ENCODE measurements at places on chromosomes 11 and 22.

DNA sequence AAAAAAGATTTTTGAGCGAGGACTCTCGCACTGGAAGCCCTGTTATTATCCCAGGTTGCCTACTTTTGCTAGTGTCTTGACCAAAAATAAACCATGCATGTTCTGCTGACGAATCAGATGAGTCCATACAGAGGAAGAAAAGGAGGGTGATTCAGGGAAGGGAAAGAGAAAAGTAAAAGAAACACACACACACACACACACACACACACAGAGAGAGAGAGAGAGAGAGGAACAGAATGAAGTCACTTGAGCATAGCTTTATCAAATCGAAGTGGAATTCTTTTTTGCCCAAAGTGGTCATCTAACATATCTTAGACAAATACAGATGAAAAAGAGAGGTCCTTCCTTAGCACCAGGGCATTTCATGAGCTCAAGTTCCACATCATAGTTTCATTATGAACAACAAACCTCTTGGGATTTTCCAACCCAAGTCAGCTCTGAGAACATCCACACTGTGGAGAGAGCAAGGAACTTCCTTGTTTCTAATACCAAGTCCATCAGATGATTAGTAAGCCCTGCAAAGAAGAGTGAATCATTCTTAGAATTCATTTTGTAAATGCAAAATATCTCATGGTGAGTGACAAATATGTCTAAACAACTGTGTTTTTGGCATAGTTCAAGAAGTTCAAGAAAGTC lies 7.7 kb upstream of the MMP12 start:
- DNase-seq, result no peak

DNA sequence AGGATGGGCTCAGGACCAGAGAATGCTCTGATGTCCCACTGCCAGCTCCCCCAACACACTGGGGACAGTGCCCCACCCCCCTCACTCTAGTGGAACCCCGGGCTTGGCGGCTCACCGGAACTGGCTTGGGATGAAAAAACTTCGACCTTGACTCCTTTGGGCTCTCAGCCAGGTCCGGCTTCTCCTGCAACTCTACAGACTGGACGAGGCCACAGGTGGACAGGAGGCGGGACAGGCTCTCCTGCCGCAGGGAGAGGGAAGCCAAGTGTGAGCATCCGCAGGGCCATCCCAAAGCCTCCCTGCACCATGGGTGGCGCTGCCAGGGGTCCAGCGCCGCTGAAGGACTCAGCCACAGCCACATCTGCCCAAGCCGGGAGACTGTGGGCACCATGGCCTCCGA lies 3.7 kb downstream of the RRP7A start:
- DNase-seq, result no peak

GRCh38 chr11:118277312-118277711 lies 13.2 kb upstream of the MPZL2 start:
- no peak for DNase-seq

DNA sequence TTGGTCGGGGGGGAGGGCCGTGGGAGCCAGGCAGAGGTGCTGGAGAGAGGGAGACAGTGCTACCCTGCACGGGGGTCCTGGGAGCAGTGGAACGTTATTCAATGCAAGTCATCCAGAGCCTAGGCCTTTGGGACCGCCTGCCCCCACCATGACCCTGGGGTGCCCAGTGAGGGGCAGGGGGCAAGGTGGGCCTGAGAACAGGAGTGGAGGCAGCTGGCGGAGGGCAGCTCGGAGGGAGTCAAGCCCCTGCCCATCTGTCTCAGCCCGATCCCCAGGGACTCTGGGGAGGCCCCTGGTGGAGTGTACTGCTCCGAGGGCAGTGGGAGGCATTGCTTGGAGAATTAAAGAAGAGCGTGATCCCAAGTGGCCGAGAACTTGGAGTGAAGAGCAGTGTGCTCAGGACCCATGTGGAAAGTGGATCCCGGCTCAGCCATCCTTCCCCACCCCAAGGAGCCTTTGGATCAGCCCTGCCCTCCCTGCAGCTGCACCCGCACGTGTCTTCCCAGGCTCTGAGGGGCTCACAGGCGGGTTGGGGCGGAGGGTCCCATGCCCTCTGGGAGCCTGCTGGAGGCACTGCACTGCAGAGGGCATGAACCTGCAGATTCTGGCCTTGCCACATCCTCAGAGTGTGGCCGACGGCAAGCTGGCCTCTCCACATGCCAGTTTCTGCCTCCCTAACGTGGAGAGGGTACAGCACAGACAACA lies 34.0 kb upstream of the SMIM38 start:
- no peak for DNase-seq

- DNase-seq, result no peak
Measured at GRCh38 chr11:7635137-7635536, 38.2 kb downstream of the CYB5R2 start.

- DNase-seq, result no peak
Measured at GRCh38 chr11:99534812-99535211, 514.1 kb downstream of the CNTN5 start.

GRCh38 chr22:31218565-31219262 lies 6.6 kb downstream of the LIMK2 start:
- no peak for DNase-seq

- no peak for DNase-seq
Measured at GRCh38 chr22:43833286-43834240, 21.5 kb upstream of the EFCAB6 start.

DNA sequence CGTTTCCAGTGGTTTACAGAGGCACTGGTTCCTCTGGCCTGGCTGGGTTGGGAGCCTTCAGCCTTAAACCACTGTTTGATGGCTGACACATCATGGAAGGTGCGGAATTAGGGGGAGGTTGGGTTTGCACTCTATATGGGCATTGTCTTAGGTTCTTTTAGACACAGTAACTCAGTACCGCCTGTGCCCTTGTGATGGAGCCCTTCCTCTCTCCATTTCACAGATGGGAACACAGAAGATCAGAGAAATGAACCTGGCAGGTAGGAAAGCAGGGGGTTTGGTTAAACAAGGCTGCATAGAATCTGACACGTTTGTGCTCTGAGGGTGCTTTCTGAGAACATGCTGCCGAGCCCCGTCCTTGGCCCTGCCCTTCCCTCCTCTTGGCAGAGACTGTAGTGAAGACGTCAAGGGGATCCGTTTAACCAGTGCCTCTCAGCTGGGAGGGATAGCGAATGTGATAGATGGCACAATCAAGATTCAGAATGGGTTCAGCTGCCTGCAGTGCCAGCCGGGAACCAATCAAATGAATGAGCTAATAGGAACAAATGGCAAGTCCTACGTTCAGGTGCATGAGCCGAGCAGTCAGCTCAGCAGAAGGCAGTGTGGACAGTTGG lies 228.6 kb downstream of the TBC1D22A start:
- no peak for DNase-seq

GRCh38 chr11:94876645-94877442 lies 96.5 kb downstream of the CWC15 start:
- DNase-seq, result peak; percentile 72

DNA sequence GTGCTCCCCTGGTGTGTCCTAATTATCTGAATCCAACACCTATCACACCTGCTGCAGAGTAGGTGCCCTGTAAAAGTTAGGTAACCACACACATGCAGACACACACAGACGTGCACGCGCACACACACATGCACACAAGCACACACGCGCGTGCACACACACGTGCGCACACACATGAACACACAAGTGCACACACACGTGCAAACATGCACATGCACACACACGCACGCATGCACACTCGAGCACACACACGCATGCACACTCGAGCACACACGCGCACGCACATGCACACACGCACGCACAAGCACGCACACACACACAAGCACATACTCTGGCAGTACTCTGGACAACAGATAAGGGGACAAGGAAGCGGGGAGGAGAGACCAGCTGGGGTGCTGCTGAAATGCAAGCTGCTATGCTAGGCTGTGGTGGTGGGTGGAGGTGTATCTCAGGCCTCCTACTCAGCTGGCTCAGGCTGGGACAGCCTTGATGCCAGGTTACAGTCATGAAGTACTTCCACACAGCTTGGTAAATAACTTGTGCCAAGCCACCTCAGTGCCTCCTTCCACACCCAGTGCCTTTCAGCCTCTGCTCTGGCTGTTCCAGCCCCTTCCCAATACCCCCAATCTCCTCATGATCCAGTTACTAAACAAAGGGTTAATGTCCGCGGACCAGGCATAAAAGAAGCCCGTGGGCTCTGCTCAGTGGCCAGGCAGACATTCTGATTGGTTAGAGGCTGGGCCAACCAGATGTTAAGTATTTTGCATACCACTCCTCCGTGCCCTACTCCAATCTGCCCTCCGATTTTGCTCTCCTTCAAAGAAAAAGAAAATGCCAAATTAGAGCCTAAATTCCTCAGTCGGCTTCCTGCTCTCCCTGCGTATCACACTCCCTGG lies 374.1 kb downstream of the TENM4 start:
- DNase-seq, result no peak

DNA sequence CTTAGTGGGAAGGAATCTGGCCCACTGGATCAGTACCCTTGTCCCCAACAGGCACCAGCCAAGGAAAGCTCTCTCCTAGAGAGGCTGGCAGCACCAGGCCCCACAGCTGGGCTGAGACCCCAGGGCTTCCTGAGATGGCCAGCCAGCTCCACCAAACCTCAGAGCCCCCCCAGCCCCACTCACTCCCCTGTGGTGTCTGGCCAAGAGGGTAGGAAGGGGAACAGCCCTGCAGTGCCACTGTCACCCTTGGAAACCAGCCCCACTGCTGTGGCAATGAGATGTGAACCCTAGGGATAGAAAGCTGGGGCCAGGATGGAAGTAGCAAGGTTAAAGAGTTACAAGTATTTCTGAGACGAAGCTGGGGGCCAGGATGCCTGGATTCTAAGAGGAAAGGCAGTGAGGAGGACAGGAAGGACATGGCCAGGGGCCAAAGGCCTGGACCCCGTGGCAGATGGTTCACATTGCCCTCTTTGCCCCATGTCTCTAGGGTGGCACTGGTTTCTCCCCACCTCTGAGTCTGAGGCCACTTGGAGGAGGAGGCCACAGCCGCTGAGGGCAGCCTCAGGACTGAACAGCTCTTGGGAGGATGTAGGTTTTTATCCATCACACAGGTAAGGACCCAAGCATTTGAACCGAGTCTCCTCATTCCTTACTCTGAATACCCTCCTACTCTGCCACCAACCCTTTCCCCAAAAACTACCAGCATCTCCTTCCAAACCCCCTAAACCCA lies 28.8 kb downstream of the NRXN2 start:
- no peak for DNase-seq

DNA sequence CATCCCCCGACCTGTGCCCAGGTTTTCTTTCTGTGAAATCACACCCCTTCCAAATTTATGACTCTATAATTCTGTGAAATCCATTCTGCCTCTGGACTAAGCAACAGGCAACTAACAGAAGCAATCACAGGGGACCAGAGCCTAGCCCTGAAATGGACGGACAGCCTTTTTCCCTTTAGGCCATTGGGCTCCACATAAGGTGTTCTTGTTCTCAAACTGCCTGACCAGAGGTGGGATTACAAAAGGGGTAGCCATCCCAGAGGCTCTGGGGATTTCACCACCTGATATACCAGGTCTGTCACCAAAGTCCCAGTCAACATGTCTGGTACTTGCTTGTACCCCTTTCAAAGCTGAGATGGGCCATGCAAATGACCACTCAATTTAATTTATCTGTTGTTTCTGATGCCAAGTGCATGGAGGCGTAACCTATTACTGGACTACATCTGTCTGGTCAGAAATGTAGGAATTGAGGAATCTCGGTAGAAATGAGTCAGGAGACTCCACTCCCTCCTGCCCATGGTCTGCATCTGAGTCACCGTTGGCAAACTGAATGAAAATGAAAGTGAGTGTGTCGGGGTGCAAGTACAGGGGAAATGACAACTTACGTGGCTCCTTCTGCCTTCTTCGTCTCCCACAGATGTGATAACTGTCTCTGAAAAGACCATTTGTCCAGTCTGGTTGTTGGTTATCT lies 10.2 kb downstream of the DKK3 start:
- DNase-seq, result no peak

DNA sequence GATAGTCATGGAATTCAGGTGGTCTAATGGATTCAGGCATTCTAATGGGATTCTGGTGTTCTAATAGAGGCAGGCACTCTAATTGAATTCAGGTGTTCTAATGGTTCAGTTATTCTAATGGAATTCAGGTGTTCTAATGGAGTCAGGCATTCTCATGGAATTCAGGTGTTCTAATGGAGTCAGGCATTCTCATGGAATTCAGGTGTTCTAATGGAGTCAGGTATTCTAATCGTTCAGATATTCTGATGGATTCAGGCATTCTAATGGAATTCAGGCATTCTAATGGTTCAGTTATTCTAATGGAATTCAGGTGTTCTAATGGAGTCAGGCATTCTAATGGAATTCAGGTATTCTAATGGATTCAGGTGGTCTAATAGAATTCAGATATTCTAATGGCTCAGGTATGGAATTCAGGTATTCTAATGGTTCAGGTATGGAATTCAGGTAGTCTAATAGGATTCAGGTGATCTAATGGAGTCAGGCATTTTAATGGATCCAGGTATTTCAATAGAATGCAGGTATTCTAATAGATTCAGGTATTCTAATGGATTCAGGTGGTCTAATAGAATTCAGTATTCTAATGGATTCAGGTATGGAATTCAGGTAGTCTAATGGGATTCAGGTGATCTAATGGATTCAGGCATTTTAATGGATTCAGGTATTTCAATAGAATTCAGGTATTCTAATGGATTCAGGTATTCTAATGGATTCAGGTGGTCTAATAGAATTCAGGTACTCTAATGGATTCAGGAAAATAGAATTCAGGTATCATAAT lies 22.0 kb upstream of the PHF21B start:
- DNase-seq, result no peak

GRCh38 chr11:97880209-97880608 lies 1140.5 kb upstream of the CNTN5 start:
- no peak for DNase-seq

DNA sequence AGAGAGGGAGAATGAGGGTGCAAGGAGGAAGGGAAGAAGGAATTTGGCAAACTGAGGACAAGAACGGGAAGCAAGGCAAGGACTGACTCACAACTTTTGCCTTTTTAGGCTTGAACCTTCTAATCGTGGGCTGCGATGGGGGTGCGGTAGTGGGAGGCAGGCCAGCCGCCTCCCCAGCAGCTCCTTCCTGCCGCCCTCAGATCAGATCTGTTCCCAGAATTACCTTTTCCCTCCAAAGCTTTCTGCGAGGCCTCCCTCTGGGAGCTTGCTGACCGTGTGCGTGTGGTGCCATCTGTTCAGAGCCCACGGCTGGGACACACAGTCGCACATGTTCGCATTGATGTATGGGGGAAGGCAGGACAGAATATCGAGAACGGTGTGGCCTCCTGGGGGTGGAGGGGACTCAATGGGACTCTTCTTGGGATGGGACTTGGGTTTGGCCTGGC lies 86.9 kb upstream of the PARVA start:
- no peak for DNase-seq

GRCh38 chr11:6111673-6112072 lies 4.2 kb downstream of the OR56B4 start:
- DNase-seq, result no peak
